ENCODE measurements at places on chromosomes 4 and X. TPM values are rescaled to one million over a fixed set of nuclear protein-coding genes. Genes with fewer than 3 reads are reported as not detected.

The SMARCAD1 gene
- 34.8 TPM for total RNA-seq

The DMP1 gene
- total RNA-seq: not detected

The TMSB15A gene
- total RNA-seq: 44.2 TPM

- H3K27me3 ChIP-seq: peaks cover 4% of the 10 kb centered on the region
- no peak overlapping the region for H3K27ac ChIP-seq
- H3K36me3 ChIP-seq: no peaks in the 10 kb centered on the region
- H3K4me3 ChIP-seq: no peak overlapping the region
Measured at GRCh38 chr4:159542296-159542695, 439.4 kb downstream of the RAPGEF2 start.

GRCh38 chr4:26074712-26075430 lies 160.9 kb downstream of the SMIM20 start:
- H3K27me3 ChIP-seq: no peaks in the 10 kb centered on the region
- H3K27ac ChIP-seq: no peak overlapping the region
- H3K36me3 ChIP-seq: no peaks in the 10 kb centered on the region
- H3K4me1 ChIP-seq: no peaks in the 10 kb centered on the region
- H3K4me3 ChIP-seq: no peak overlapping the region

- no peaks in the 10 kb centered on the region for H3K36me3 ChIP-seq
- no peaks in the 10 kb centered on the region for H3K27me3 ChIP-seq
- DNase-seq: no peak
- H3K4me1 ChIP-seq: no peaks in the 10 kb centered on the region
- H3K4me3 ChIP-seq: no peak overlapping the region
Measured at GRCh38 chr4:48058617-48059530, 42.3 kb downstream of the NIPAL1 start.

DNA sequence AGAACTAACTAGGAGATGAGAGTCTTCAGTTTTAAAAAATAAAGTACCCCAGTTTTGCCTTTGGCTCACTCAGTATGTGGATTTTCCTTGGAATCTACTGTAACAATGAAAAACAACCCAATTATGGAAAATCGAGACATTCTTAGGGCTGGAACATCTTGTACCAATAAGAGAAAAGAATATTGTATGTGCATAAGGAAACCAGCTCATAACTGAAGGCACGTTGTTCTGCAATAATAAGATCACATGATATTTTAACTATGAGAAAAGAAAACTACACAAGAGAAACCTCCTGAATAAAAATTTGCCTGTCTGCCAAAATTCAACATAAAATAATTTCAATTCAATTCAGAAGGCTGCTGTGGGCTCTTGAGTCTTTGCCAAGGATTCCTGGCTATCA lies 261.8 kb upstream of the EDNRA start:
- no peak for DNase-seq
- H3K27ac ChIP-seq: no peak overlapping the region
- no peaks in the 10 kb centered on the region for H3K4me1 ChIP-seq
- no peak overlapping the region for H3K4me3 ChIP-seq
- H3K36me3 ChIP-seq: no peaks in the 10 kb centered on the region

DNA sequence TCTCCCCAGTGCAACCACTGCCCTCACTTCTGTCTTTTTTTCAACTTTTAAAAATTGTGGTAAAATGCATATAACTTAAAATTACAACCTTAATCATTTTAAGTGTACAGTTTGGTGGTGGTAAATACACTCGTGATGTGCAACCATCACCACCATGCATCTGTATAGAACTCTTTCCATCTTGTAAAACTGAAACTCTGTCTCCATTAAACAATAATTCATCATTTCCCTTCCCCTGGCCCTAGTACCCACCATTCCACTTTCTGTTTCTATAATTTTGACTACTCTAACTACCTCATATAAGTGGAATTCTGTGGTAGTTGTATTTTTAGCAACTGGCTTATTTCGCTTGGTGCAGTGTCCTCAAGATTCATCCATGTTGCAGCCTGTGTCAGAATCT lies 6.8 kb upstream of the CTBP1 start:
- no peaks in the 10 kb centered on the region for H3K36me3 ChIP-seq
- no peak overlapping the region for H3K27ac ChIP-seq
- no peak overlapping the region for H3K4me3 ChIP-seq
- DNase-seq: no peak
- no peaks in the 10 kb centered on the region for H3K4me1 ChIP-seq
- no peaks in the 10 kb centered on the region for H3K27me3 ChIP-seq
